Stimulated activated CD8-positive, alpha-beta memory T cell treated with anti-CD3 and anti-CD28 coated beads, Interleukin-4, amount 100 ng/mL, for 1 hour (primary cell): ENCODE measurements at places on chromosomes 3 and 15.

- no peak for DNase-seq
Observed at GRCh38 chr3:117084739-117085270, 375.2 kb downstream of the TUSC7 start.

GRCh38 chr3:86234506-86235254 lies 756.3 kb downstream of the VGLL3 start:
- DNase-seq: no peak

- DNase-seq: no peak
Observed at GRCh38 chr15:88431441-88431840, 35.7 kb downstream of the MRPL46 start.

DNA sequence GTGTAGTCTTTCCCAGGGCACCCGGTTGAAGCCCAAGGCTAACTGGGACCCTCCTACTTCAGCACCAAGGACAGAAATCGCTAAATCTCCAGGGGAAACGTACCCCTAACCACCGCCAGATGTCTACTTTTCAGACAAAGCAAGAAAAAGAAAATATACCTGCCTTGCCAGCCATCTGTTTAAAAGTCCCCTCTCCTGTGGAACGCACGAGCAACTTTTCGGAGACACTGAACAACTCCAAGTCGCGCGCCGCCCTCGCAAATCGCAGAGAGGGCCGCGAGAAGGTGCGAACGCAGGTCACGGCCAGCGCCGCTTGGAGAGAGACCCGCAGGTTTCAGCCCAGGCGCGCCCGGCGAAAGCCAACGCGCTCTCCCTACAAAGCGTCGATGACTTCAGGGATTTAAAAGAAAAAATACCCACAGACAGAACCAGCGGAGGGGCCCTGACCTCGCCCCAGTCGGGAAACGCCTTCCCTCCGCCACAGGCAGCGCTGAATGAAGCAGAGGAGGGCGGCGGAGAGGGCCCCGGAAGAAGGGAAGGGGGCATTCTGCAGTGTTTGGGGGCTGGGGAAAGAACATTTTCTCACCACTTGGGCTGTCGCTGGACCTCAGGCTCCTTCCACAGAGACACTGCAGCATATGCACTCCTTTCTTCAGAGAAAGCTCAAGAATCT lies 213.1 kb downstream of the FGF12 start:
- DNase-seq: no peak

DNA sequence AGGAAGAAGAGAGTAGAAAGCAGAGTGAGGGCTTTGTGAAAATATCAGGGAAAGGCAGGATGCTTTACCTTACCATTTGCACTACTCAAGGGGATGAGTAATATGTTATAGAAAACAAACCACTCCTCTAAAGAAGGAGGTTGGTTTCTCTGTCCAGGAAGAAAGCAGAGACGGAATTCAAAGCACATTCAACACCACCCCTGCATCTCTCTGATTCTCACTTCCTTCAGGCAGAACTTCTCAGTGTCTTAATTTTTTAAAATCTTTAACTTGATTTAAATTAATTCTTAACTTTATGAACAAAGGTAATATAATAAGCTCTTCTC lies 82.4 kb downstream of the NR2F2 start:
- no peak for DNase-seq

- DNase-seq: no peak
Observed at GRCh38 chr3:82416830-82417229, 655.4 kb upstream of the GBE1 start.
